CD4-positive, alpha-beta T cell (primary cell): ENCODE measurements at places on chromosomes 16 and 17. TPM values are rescaled to one million over a fixed set of nuclear protein-coding genes. Genes with fewer than 3 reads are reported as not detected.

Gene IL17C
- not detected for total RNA-seq

Gene STX1B
- 2.9 TPM for total RNA-seq

Gene TPSAB1
- 0.22 TPM for total RNA-seq

Gene MAP1LC3B
- total RNA-seq, result 92.4 TPM

Gene CSH2
- not detected for total RNA-seq

Gene MMP28
- total RNA-seq, result 9.9 TPM

Gene DCAF7
- 11.3 TPM for total RNA-seq

Gene ACE
- total RNA-seq, result 10.2 TPM

Gene DNASE1L2
- total RNA-seq, result 0.22 TPM
